ENCODE measurements at places on chromosomes 1 and 21.

GRCh38 chr21:15063081-15063813 lies 1.6 kb downstream of the NRIP1 start:
- DNase-seq = no peak

DNA sequence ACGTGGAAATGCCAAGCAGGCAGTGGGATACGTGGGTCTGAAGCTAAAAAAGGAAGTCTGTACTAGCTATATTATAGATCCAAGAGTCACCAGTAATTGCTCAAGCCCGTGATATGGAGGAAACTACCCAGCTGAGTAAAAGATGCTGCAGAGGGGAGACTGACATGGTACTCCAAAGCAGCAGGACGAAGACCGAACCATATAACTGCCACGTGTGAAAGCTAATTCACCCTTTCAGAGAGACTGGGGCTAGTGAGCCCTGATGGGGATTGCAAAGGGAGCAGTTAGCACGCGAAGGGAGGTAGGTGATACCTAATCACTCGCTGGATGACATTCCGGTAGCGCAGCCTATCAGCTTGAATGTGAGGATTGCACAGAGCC lies 316 bp downstream of the AP4B1 start:
- no peak for DNase-seq

DNA sequence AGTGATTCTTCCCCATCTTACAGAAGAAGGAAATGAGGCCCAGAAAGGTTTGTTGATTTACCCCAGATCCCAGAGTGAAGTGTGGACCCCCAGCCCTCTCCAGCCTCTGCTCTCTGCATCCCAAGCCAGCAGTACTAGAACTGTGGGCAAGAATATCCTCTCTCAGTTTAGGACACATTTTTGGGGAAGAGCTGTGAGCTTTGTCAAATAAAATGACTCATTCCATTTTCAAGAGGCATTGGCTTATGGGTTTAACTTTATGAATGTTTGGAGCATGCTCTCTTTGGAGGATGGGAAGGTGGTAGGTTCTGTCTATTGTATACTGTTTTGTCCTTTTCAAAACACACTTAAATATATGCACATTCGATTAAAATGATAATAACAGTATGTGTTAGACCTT lies 70.6 kb upstream of the CNTN2 start:
- no peak for DNase-seq

GRCh38 chr1:117818456-117818855 lies 111.0 kb downstream of the GDAP2 start:
- DNase-seq = no peak

DNA sequence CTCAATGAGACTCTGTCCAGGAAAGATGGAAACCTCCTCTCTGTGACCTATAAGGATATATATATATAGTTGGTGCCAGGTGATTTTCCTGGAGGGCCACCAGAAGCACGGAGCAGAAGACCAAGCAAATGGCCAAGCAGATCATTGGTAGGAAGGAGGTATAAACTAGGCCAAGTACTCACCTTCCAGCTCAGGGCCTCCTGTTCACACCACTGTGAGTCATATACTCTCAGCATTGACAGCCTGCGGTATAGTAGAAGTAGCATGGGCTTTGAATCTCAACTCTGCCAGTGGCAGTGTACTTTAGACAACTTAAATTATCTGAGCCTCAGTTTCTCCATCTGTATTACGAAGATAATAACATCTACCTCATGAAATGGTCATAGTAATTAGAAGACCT lies 15.4 kb downstream of the IL12RB2 start:
- DNase-seq = no peak
